Astrocyte of the cerebellum (primary cell): ENCODE measurements at places on chromosomes 6 and 20.
A peak's percentile ranks its signal among the peaks of the same experiment; 100 is the strongest.

- DNase-seq = no peak
These were observed 112.1 kb downstream of the ASXL1 start for GRCh38 chr20:32470025-32470861.

DNA sequence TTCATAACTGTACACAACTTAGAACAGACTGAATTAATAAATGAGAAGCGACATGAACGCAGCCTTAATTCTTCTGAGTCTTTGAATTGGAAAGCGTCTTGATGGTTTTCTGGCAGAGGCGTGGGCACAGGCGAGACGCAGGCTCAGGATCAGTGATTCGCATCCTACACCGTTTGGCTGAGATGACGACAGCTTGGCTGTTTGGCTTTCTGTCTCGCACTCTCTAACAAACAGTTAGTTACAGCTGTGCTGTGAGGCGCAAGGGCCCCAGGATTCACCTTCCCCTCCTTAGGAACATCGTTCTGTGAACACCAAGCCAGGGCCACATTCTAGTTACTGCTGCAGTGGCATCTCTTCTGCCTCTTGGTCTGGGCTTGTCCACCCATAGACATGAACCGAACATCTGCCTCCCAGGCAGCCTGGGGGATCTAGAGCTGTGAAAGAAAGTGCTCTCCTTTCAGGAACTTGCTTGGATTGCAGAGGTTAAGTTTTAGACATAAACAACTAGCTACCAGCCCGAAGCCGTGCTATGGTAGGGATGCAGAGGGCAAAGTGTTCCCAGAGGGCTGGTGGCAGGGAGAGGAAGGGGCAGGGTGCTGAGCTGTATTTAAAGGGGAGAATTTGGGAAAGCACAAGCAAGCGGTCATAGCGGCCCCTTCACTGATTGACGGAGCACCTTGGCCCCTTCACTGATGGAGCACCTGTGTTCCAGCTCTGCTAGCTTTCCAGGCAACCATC is 49.6 kb downstream of the TCP11 start:
- DNase-seq = no peak

GRCh38 chr6:15677822-15678221 is 15.0 kb upstream of the DTNBP1 start:
- DNase-seq = no peak

- DNase-seq = no peak
These were observed 155.3 kb downstream of the DHX35 start for GRCh38 chr20:39117491-39117890.

GRCh38 chr6:18326980-18327379 is 60.2 kb upstream of the RNF144B start:
- no peak for DNase-seq

DNA sequence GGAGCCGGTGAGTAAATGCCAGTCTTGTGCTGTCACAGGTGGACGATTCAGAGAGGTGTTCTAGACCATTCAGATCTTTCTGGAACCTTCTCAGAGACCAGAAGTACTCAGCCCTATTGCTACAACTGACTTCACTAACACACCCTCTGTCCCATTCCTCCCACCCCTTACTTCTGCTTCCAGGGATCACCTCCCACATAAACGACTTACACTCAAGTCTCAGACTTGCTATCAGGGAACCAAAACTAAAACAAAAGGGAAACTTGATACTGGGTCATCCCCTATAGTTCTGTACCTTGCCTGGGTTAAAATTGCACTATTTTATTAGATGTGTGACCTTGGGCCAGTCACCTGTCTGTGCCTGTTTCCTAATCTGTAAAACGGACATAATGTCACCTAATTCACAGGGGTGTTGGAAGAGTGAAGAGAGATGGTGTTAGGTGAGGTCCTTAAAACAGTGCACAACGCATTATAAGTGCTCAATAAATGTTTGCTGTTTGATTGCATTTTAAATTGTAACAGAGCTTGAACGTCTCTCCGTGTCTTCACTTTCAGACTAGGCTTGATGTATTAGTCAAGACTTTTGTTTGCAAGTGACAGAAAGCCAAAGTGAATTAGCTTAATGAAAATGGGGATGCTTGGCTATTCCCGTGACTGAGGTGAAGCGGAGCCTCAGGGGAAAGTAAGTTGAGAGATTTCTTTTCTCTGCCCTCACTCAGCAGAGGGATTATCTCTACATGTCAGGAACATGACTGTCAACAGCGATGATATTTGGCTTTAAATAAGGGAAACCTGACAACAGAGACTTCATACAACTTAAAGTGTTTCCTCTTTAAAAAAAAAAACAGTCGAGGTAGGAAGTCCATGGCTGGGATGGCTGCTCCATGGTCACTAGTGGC is 3.0 kb upstream of the SRXN1 start:
- DNase-seq = no peak

GRCh38 chr6:26268659-26269402 is 96.2 kb upstream of the BTN3A2 start:
- no peak for DNase-seq

GRCh38 chr20:16083639-16084280 is 489.5 kb downstream of the KIF16B start:
- DNase-seq = no peak

DNA sequence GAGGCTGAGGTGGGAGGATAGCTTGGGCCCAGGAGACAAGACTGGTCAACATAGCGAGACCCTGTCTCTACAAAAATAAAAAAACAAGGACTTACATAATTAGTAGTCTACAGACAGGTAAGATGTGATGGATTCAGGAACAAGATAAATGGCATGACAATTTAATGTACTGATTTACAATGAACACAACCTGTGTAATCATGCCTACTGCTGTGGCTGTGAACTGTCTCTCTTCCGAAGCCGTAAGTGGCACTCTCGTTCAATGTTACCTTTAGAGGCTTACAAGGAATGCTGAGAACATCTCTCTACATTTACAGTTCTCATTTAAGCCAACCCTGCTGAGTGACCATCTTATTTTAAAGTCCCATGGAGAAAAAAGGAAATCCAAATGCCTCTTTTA is 134.8 kb upstream of the PRDM1 start:
- no peak for DNase-seq

DNA sequence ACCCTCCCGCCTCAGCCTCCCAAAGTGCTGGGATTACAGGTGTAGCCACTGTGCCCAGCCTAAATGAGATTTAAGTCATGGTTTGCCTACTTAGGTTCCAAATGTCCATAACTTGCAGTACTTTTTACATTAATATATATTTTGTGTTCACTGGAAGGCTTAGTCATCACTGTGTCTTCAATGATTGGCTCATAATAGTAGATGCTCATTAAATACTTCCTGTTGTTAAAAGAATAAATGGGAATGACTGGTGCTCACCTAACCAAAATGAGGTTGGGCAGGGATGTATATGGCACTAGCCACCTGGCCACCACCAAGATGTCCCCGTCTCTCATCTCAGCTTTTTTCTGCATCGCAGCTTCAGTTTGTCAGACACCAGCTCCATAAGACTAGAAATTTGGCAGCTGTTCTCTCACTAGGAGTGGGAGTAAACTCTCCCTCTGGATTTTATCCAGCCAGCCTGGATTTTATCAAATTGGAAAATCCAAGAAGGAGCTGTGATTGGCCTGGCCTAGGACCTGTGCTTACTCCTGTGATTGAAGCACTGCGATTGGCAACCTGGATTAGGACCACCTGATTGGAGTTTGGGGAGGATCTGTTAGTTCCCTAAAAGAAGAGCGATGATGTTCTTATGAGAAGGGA is 1.1 kb upstream of the GLO1 start:
- DNase-seq = no peak

DNA sequence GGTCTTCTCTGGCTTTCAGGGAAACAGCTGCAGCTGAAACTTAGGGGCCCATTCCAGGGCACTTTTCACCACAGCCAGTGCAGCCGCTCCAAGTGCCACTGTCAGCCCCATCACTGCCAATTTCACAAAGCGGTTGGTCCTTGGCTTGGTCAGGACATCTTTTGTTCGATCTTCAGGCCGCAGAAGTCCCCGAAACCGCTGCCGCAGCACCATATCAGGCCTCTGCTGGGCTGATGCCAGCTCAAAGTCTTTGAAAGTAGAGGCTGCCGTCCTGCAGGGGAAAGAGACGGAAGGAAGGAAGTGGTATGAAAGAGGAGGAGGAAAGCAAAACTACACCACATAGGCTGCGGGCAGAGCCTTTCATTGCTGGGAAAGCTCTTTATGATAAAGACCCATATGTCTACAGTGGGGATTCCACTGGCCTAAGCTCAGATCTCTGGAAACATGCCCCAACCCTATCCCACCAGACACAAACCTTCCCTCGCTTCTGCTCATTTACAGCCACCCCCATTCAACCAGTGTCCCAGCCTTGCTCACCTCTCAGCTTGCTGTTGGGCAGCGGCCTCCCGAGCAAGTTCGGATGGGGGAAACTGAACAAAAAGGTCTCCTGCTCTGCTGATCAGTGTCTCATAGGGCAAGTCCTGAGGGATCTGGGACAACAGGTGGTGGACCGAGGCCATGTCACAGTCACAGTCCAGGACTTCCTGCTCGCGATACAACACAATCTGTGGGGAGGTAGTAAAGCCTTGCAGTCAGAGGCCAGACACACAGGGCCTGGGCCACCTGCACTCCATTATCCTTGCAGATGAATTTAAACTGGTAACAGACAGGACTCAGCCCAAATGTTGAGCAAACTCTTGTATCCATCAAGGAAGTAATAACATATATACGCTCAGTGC is 23.5 kb downstream of the TBC1D20 start:
- DNase-seq = no peak

DNA sequence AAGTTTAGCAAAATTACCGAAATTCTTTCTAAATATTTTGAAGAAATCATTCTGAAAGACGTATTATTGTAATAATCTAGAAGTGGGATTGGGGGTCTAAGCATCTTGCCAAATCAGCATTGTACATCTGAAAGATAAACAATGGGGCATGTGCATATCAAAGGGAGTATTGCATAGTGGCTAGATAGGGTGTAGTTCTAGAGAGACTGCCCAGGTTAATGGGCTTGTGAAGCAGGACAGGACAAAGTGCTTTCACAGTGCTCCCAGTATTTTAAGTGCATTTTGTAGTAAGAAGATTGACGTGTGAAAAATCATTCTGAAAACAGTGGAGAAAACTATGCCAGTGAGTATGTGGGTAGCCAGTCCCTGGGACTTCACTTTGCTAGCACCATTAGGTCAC is 236.8 kb downstream of the ZFAND3 start:
- DNase-seq = no peak

DNA sequence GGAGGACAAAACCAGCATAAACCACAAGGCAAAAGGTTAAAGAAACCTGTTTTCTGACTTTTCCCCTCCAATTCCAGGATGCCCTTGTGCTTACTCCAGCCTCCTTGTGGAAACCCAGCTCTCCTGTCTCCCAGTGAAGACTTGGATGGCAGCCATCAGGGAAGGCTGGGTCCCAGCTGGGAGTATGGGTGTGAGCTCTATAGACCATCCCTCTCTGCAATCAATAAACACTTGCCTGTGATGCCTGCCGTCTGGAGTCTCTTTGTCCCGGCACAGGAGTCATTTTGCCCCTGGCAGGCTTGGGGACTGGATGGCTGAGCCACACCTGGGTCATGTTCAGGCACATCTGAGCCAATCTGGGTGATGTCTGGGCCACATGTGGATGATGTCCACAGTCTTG is 26.6 kb downstream of the BPIFB1 start:
- DNase-seq = no peak

DNA sequence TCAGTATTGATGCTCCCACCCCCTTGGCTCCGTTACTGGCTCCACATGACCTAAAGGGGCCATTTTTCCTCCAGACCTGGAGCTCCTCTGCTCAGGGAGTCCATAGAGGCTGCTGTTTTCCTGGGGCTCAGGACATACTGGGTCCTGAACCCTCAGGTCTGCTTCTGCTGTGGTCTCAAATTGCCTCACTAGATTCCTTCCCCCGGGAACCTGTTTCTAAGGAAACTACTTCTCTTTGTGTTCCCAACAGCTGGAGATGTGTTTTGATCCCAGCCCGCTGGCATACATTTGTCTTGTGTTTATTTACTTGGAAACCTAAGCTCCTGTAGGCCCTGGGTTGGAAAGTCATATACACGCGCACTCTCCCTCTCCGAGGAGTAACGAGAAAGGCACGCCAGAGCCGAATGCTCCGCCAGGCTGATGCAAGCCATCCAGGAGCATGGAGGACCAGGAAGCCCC is 222.8 kb downstream of the UST start:
- peak; percentile 95 for DNase-seq

DNA sequence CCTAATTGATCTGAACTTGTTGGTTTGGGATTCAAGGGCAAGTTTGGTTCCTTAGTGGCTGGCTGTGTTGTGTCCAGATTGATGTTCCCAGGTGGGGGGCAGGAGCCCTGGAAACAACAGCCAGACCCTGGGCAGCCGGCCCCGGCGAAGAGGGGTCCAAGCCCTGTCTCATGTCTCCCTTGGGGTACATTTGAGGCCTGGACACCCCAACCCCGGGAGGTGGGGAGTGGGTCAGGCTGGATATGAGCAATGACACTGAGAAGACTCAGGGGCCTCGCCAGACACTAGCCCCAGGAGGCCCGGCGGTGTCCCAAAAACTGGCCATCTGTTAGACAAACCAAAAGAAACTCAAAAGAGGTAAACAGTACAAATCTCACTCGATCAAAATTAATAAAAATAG is 79.6 kb downstream of the YTHDF1 start:
- DNase-seq = no peak

GRCh38 chr6:85347812-85348211 is 102.1 kb upstream of the NT5E start:
- no peak for DNase-seq

- DNase-seq = no peak
These were observed 46.2 kb downstream of the ISM1 start for GRCh38 chr20:13267231-13267630.

- DNase-seq = no peak
These were observed 32.9 kb upstream of the TENT5A start for GRCh38 chr6:81785377-81785776.

- DNase-seq = no peak
These were observed 37.7 kb downstream of the KCNQ2 start for GRCh38 chr20:63434599-63435378.

GRCh38 chr20:63957004-63957689 is 931 bp upstream of the UCKL1 start:
- no peak for DNase-seq

DNA sequence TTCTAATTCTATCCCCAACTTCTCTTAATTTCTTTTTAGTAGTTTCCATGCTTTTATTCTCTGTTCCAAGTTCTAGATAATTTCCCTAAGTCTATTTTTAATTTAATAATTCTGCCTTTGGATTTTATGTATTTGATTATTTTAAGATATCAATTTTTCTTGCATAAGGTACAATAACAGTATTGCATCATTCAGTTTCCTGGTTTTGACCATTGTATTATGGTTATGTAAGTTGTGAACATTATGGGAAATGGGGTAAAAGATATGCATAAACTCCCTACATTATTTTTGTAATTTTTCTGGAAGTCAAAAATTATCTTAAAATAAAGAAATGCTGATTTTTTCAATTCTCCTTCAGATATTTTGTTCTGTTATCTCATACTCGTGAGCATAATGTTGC is 21.1 kb upstream of the CENPW start:
- no peak for DNase-seq

- no peak for DNase-seq
These were observed 195.4 kb downstream of the ANKRD60 start for GRCh38 chr20:58033026-58033536.

GRCh38 chr20:51027035-51027795 is 4.3 kb upstream of the KCNG1 start:
- no peak for DNase-seq

GRCh38 chr6:112191509-112192020 is 62.8 kb downstream of the LAMA4 start:
- no peak for DNase-seq

GRCh38 chr6:158174514-158174913 is 6.4 kb downstream of the GTF2H5 start:
- peak; percentile 98 for DNase-seq

- no peak for DNase-seq
These were observed 10.0 kb downstream of the CEBPB start for GRCh38 chr20:50200482-50201104.
